NCI-H526 (cell line): ENCODE measurements at places on chromosomes 3 and 15.

DNA sequence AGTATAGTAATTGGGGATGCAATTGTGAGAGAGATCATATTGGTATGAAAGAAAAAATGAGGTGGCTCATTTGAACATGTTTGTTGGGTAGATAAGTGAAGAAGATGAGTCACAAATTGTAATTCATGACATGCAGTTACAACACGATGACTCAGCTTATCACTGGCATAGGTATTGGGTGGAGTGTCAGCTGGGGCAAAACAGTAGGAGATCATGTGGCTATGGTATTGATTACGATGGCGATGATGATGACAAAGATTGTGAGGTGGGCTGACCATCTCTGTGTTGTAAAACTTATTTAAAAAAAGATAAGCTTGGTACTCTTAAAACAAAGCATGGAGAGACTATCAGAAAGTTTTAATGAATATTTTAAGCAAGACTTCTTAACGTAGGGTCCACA is 11.6 kb upstream of the DPH6 start:
- DNase-seq: no peak

DNA sequence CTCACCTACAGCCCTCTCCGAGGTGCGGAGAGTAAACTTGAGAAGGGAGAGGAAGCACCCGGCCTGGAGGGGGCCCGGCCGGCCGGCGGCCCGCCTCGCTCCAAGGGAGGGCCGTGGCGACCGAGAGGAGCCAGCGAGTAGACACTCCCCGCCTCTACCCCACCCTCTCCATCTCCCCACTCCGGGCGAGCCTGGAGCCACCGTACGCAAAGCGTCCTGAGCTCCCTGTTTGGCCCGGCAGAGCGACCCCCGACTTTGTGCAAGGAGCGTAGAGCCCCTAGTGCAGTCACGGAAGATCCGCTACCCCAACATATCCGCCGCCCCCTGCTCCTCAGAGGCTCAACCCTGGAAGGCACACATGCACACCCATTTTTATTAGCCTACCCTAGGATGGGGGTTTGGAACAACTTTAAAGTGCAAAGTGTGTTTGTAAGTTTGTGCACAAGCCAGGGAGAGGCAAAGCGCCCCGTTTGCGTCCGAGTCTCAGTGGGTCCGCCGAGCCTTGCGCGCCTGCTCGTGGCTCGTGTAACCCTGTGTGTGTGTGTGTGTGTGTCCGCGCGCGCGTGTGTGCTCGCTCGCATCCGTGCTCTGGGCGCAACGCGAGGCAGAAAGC is 508 bp upstream of the SMAD6 start:
- peak; percentile 58 for DNase-seq

DNA sequence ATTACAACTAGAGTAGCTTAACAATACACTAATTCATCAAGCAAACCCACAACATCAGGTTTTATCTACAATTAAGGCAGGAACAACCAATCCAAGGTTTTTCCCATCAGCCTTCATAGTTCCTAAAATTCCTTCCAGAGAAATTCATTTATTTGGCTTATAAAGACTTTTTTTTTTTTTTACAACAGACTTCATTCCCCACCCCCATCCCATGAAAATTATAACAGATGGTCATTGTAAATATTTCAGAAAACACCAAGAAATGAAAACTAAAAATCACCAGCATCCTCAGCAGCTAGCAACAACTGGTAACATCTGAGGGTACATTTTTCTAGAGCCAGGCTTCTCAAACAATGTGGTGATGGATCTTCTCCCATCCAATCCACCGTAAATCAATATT is 11.0 kb downstream of the SH3BP5 start:
- DNase-seq: no peak

DNA sequence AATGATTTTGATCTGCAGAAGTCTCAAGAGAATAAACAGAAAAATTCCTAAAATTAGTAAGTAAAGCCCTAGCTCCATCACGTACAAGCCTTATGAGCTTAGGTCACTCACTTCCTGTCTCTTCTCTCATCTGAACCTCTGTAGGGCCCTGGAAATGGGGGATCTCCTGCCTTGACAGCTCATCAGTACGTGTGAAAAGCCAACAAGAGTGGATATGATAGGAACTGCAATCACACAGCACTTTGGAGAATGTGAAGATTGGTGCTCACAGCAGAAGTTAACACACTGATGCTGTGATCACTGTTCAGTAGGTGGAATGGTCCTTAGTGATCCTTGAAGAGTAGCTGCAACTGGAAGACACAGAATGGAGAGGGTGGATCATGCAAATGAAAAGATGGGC is 27.8 kb upstream of the ALDH1L1 start:
- no peak for DNase-seq

- no peak for DNase-seq
Measured at GRCh38 chr15:57626713-57627440, 35.2 kb downstream of the MYZAP start.

DNA sequence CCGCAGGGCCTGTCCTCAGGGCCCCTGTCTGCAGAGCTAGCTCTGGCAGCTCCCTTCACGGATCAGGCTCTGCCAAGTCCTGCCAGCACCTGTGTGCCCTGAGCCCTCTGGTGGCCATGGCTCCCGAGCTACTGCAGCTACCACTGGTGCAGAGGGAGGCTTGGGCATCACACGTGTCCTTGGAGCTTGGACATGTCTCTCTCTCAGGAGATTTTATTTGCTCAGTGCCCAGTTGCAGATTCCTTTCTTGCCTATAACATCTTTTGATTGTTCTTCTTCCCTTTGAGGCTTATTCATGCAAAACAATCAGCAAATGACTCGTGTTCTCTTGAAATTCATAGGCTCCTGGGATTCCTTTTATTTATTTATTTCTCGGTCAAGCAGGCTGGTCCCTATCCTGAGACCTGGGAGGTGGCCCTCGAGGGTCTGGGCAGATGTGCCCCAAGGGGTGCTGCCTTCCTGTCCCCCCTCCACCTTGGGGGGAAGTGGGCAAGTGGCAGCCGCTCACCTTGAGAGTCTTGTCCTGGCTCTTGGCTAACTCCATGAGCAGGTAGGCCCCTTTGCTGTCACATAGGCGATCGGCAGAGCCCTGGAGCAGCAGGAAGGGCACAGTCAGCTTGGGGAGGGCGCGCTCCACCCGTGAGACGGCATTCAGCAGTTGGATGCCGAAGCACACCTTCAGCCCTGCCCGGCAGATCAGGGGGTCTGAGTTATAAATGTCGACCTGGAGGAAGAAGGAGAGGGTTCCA is 21.9 kb downstream of the ABTB1 start:
- DNase-seq: peak; percentile 90

DNA sequence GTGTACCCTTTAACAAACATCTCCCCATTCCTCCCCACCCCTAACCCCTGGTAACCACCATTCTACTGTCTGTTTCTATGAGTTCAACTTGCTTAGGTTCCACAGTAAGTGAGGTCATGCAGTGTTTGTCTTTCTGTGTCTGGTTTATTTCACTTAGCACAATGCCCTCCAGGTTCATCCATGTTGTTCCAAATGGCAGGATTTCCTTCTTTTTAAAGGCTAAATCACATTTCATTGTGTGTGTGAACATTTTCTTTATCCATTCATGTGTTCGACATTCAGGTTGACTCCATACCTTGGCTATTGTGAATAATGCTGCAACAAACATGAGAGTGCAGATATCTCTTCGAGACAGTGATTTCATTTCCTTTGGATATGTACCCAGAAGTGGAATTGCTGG is 62.7 kb downstream of the TJP1 start:
- no peak for DNase-seq

- no peak for DNase-seq
Measured at GRCh38 chr3:142152384-142152783, 3.0 kb upstream of the TFDP2 start.

GRCh38 chr3:13566453-13566748 is 17.5 kb downstream of the FBLN2 start:
- no peak for DNase-seq

DNA sequence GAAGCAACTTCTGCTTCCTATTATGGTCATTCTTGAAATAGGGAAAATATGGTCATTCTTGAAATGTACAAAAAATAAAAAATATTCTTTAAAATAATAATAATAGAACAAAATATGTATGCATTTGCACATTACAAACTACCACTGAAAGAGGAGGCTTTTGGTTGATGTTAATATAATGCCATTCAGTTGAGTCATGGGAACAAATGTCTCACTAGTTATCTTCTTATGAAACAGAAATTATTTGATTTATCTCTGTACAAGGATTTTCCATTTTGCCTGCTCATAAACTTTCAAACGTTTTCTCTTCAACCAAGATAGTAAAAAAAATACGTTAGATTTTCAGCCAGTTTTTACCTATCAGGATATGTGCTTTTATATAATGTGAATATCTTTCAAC is 1662.7 kb downstream of the OTOL1 start:
- no peak for DNase-seq

DNA sequence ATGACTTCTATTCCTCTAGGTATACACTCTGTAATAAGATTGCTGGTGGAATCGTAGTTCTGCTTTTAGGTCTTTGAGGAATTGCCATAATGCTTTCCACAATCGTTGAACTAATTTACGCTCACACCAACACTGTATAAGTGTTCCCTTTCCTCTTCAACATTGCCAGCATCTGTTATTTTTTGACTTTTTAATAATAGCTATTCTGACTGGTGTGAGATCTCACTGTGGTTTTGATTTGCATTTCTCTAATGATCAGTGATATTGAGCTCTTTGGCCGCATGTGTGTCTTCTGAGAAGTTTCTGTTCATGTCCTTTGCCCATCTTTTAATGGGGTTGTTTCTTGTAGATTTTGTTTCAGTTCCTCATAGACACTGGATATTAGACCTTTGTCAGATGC is 12.8 kb downstream of the NXPE3 start:
- DNase-seq: no peak

DNA sequence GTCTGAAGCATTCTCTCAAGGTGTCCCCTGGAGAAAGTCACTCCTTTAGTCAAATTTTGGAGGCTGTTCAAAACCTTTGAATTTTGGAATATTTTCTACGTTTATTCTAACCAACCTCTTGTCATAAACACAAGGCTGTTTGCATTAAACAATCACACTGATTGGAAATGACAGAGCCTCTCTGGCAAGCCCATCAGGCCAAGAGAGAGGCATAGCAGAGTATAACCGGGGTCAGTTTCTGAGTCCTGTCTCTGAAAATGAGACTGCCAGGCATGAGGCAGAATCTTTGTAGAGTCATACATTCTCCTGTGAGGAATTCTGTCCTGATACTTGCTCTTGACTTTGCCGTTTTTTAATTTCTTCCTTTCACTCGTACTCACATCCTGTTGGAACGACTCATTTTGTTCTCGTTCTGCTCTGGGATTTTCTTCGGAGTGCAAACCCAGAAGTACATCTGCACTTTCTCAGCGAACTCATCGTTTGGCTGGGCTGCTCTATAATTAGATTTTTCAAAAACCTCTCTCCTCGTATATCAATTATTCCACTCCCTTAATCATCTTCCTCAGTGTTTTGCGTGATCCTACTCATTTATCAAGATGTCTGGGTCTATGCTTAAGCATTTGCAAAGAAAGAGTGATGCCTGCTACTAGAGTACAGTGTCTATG is 114.2 kb downstream of the AGBL1 start:
- no peak for DNase-seq

- no peak for DNase-seq
Measured at GRCh38 chr3:194167480-194168282, 31.7 kb downstream of the HES1 start.

- DNase-seq: peak; percentile 3
Measured at GRCh38 chr15:87753539-87753938, 503.0 kb downstream of the NTRK3 start.

GRCh38 chr15:58393241-58393662 is 38.5 kb upstream of the LIPC start:
- DNase-seq: no peak

DNA sequence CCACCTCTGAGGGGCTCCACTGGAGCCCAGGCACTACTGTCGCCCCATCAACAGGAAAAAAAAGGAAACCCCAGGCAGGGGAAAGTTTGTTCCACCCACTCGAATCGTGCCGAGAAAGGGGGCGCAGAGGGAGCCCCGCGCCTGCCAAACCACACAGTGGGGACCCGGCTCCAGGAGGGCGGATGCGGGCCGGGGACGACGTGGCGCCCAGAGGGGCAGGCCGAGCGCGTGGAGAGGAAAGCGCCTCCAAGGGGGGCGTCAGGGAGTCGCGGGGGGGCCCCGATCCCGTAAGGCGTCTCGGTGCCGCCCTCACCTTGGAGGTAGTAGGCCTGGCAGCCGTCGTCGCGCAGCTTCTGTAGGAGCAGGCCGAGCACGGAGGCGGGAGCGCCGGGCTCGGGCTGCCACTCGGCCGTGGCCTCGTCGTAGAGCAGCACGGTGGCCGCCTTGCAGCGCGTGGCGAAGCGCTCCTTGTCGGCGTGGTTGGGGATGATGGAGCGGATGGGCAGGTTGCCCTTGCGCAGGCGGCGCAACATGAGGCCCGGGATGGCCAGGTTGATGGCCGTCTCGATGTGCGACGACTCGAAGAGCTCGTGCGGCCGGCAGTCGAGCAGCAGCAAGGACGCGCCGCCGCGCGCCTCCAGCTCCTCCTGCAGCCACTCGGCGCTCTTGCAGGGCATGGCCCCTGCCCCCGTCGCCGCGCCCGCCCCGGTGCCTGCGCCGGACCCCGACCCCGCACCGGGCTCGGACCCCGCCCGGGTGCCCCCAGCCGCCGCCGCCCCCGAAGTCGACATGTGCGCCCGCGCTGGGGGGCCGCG is 627 bp downstream of the DUSP7 start:
- DNase-seq: no peak

DNA sequence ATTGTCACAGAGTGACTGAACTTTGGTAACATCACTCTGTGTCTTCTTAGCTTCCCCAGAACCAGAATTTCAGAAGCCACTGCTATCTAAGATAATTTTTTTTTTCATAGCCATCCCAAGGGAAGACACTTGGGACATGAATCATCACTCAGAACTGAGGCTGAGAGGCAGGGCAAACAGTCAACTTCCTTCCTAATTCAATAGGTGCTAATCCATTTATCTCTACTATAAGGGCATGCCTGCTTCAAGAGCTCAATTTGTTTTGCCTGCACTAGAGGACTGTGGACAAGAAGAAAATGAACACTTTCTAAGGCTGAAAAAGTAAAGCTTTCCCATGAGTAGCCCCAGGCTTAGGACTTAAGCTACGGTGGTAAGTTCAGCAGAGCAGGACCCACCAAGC is 56.7 kb upstream of the MYRIP start:
- no peak for DNase-seq
